ENCODE measurements at places on chromosomes 12 and 14.

DNA sequence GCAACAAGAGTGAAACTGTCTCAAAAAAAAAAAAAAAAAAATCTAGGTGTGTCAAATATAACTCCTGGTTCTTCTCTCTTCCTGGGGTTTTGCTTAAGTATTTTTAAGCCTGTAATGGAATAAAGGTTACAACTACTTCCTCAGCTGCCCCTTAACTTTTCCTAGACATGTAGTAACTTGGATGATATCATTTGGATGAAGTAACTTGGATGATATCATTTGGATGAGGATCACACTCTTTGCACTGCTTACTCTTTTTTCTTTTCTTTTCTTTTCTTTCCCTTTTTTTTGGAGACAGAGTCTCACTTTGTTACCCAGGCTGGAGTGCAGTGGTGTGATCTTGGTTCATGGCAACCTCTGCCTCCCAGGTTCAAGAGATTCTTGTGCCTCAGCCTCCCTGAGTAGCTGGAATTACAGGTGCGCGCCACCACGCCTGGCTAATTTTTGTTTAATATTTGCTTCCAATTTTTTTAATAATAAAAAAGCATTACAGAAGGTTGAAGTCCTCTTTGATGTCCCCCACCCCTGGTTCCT lies 775 bp upstream of the FAM186A start:
- DNase-seq = no peak

DNA sequence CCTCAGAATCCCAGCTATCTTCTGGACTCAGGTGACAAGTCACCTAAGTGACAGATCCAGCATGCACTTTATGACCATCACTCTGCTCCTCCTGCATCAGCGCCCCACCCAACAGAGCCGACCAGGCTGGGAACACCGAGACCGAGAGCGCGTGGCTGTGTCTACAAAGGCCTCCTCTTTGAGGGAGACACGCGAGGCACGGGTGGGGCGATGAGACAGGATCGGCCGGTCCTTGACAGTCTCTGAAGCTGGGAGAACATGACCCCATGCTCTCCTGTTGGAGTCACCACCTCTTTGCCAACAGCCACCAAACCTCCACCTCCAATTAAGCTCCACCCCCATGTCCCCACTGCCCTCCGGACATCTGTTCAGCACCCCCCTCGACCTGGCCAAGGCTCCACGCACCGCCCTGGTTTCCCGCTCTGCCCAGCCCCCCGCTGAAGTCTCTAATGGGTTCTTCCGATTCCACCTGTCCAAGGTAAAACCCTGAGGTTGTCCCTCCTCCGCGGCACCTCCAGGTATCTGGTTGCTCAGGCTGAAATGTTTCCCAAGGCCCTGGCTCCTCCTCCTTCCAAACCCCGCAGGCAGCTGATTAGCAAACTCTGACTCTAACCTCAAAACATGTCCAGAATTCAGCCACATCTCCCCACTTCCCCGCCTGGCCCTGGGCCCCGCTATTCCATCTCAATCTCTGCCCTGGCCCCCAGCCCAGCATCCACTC lies 31.5 kb downstream of the HSP90AA1 start:
- peak; percentile 21 for DNase-seq

DNA sequence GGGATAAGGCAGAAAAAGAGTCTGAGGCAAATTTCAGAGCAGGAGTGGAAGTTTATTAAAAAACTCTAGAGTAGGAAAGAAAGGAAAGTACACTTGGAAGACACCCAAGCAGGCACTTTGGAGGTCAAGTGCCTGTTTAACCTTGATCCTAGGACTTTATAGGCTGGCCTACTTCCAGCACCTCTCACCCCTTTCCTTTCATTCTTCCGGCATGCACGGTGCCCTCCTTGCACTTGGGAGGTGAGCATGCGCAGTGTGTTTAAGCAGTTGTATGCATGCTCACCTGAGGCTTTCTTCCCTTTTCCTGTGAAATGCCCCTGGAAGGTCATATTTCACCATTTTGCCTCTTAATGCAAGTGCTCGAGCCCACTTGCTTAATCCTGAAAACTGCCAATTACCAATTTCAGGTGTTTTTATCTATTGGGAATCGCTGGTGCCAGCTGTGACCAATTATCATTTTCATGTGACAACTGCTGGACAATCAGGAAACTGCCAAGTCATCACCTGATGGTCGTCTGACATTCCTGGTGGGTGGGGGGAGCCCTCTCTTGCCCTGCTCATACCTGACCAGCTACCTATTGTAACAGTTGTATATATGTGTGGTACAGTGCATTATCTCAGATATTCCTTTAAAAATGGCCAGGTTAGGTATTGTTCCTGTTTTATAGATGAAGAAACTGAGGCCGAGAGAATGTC lies 53.5 kb downstream of the SUDS3 start:
- no peak for DNase-seq

- DNase-seq = no peak
Measured at GRCh38 chr14:27917896-27918295, 848.7 kb upstream of the FOXG1 start.

DNA sequence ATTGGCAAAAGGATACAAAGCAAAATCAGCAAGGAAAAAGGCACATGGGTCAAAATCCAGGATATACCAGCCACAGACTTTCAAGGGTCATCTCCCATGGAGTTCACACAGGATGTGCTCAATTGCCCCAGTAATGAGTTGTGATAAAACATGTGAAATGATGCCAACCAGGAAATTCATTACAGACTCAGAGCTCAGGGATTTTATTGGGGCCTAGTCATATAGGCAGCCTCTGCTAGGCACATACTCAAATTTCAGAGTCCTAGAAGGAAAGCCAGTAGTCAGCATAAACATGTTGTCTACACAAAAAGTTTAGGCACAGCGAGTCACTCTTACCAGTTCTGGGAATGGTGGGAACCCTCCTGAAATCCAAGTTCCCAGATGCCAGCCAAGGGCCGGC lies 64.4 kb upstream of the OSBPL8 start:
- peak; percentile 66 for DNase-seq

GRCh38 chr14:75283162-75283832 lies 4.7 kb downstream of the FOS start:
- DNase-seq = peak; percentile 98

- DNase-seq = no peak
Measured at GRCh38 chr14:54570631-54571415, 3.9 kb downstream of the SAMD4A start.

DNA sequence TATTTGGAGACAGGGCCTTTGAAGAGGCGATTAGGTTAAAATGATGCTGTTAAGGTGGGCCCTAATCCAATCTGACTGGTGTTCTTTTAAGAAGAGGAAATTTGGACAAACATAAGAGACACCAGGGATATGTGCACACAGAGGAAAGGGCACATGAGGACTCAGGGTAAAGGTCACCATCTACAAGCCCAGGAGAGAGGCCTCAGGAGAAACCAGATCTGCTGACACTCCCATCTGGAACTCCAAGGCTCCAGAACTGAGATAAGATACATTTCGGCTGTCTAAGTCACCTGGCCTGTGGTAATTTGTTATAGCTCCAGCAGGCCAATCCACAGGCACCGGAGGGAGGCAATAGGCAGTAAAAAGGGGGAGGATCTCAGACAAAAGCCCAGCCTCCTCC lies 48.6 kb downstream of the KICS2 start:
- peak; percentile 68 for DNase-seq

DNA sequence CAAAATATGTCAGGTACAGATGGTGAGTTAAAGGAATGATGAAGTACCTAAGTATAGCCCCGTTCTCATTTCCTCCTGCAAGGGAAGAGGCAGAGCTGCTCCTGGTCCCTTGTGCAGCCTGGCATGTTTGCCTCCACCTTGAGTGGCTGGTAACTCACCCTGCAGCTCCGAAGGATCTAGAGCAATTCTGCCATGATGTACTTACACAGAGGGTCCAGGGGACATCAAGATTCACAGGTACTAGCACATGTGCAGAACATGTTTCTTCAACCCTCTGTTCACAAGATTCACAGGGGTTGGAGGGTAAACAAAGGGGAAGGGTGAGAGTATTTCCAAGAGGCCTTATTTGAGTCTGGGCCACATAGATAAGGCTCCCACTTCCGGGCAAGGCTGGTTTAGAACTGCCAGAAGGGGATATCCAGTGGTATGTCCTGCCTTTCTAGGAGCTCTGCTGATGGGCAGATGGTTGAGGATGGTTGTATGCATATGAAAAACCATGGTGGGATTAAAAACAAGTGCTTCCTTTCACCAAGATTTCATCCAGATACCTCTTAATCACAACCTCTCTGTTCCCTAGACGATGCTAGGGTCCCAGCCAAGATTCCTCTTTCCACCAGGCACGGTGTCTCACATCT lies 7.7 kb downstream of the DCTN2 start:
- no peak for DNase-seq

DNA sequence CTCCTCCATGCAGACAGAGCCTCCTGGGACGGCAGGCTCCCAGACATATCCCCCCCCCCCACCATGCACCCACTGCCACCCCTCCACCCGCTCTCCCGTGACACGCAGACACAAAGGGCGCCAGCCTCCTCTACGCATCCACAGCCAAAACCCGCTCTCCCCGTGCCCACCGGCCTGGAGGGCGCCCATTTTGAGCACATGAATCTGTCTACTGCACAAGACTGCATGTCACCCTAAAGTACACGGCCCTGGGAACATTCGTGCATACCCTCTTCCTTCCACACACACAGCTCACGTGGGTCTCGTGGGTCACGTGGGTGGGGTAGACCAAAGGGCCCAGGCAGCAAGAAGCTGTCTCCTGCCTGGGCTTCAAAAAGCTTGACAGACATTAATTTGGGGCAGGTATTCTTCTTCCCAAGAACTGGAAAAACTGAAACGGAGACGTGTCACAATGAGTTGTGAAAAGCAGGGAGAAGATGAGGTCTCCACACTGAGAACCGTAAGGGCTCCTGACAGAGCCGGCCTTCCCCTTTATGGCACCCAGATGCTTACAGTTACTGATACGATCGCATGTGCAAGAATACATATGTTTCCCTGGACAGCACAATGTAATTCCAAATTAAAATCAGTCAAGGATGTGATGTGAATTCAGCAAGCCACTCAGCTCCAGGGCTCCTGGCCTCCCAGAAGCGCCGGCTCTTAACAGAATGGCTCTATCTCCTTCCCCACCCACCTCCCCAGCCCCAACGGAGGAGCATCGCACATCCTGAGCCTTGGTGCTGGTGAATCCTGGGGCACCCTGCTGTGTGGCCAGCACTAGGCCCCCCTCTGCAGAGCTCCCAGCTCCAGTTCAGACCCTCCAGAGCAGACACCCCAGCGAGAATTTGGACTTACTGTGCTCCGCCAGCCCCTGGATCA lies 1.9 kb downstream of the TGFB3 start:
- no peak for DNase-seq

DNA sequence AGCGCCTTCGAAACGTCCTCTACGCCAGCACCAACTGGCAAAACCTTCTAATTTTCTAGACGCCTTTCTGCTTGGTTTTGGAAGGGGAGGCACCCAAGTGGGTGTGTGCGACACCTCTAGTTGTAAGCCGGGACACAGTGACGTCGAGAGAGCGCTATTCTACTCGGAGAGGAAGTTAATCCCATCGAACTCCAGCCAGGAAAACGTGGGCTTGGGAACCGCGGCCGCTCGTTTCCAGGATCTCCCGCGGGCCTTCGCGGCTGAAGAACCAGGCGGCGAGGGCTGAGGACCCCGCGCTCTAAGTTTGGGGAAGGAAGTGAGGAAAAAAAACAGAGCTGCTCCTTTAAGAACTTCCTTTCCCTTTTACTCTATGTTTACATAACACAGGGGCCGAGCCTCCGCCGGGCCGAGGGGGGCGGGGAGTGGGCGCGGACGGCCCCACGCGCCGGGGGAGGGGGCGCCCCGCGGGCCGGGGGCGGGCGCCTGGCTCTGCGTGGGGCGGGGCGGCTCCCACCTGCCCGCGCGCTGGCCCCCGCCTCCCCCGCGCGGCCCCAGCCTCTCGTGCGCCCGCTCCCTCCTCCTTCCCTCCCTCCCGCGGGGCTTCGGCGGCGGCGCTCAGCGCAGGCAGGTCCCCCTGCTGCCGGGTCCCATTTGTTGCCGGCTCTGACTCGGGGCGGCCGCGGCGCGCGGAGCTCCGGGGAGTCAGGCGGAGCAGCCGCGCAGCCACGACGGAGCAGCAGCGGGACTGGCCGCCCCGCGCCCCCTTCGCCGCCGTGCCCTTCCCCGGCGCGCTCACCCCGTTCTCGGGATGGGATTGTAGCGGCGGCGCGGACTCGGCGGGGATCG lies at the start of gene PELI2:
Gene PELI2, plus strand, starts transcription at position 647 of the 846 bp plus-strand sequence. CDS start 250 bp downstream, outside the sequence.
- peak; percentile 87 for DNase-seq

GRCh38 chr12:27807063-27807703 lies 27.1 kb upstream of the MANSC4 start:
- DNase-seq = no peak

- peak; percentile 59 for DNase-seq
Measured at GRCh38 chr12:51926718-51927117, 19.4 kb downstream of the ACVRL1 start.
